Activated CD4-positive, alpha-beta memory T cell treated with anti-CD3 and anti-CD28 coated beads, Interleukin-2, amount 10 ng/mL, durations not matched to agents 7 days and 5 days (primary cell): ENCODE measurements at places on chromosomes 12 and 14.

DNA sequence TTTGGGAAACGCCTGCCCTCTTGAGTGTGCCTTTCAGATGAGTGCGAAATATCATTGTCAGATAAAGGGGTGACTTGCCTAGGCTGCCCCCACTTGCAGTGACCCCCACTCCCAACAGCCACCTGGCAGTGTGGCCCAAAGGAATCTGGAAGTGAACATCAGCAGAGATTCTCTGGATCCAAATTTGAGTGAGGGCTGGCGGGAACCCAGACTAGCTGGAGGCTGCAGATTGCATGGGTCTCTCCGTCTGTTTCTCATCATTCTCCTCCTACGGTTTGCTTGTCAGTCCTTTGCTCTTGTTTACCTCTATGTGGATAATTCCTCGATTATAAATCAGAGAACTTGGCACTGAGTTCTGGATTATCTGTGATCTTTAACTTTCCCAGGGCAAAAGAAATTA is 280.8 kb downstream of the ZFP36L1 start:
- DNase-seq: no peak

DNA sequence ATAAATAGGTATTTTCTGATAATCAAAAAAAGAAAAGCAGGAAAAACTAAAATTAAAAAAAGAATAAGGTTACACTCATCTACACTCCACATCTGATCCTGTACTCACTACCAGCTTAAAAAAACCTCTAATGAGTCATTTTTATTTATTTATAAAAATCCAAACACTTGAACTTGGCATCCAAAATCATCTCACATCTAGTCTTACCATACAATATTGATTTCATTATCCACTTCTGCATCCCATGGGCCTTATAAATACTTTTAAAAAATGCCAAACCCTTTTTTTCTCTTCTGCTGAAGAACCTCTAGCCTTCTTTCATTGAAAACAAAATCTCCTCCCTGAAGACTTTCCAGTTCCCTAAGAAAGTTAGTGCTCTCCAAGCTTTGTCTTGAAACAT is 109.7 kb downstream of the TMTC3 start:
- DNase-seq: no peak

DNA sequence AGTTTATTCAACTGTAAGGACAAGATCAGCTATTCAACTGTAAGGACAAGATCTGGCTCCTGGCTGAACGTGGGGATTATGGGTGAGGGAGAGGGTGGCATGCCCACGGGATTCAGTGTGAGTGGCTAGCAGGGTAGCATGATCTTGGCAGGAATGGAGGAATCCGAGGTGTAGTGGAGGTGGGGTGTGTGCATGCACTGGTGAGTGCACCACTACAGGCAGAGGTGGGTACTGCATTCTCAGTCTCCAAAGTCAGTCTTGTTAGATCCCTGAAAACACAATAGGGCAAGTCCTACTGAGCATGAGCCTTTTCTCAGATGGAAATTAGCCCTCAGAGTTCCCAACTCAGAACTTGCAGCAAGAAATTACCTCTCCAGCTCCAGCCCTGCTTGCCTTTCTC is 32.2 kb upstream of the DCD start:
- peak; percentile 32 for DNase-seq

DNA sequence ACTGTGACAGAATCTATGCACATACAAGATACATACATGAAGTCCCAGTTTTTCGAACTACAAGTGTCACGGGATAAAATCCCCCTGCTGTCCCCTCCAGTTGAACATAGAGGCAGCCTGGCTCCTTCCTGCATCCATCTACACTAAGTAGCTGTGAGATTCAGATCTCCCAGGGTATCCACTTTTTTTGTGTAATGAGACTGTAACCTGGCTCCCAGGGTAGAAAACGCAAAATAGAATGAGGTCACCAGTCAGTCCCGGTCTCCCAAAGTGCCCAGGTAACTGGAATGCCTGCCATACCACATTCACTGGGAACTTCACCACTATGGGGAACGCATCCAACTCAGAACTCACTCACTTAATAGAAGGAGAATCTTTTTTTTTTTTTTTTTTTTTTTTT is 67.8 kb downstream of the TMCC3 start:
- no peak for DNase-seq

- DNase-seq: peak; percentile 43
Observed at GRCh38 chr14:34682787-34683321, 31.5 kb downstream of the CFL2 start.

GRCh38 chr12:121444842-121445202 is 44.9 kb downstream of the RNF34 start:
- no peak for DNase-seq

DNA sequence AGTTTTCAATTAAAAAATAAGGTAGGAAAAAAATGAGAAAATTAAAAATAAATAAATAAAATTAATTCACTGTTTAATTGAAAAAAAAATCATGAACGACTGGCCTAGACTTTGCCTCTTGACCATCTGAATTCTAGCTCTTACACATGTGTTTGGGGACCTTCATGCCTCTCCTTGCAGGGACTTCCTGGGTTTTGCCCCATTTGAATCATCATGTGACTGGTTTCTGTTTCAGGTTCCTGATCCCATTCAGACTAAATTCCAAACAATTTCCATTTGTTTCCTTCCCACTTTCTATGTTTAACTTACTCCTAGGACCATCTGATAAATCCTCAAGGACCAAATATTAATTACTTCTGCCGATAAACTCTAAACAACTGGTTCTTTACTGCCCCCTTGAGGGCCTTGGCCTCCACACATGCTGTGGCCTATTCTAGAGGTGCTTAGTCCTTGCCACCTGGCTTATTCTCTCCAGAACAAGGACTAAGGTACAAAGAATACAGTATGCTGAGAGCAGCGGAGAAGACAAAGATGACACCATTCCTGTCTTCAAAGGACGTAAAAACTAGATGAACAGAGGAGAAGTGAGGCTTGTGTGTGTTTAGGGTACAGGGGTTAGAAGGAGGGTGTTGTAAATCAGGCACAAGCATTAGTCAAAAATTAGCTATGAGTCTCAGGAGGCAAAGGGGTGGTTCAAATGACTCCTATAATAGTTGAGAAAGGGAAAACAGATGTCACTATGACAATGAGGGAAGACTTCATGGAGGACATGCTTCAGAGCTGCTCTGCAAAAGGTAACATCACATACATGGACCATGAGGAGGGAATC is 125.8 kb upstream of the AVPR1A start:
- DNase-seq: no peak

- DNase-seq: no peak
Observed at GRCh38 chr12:108955225-108955835, 65.5 kb downstream of the SVOP start.

DNA sequence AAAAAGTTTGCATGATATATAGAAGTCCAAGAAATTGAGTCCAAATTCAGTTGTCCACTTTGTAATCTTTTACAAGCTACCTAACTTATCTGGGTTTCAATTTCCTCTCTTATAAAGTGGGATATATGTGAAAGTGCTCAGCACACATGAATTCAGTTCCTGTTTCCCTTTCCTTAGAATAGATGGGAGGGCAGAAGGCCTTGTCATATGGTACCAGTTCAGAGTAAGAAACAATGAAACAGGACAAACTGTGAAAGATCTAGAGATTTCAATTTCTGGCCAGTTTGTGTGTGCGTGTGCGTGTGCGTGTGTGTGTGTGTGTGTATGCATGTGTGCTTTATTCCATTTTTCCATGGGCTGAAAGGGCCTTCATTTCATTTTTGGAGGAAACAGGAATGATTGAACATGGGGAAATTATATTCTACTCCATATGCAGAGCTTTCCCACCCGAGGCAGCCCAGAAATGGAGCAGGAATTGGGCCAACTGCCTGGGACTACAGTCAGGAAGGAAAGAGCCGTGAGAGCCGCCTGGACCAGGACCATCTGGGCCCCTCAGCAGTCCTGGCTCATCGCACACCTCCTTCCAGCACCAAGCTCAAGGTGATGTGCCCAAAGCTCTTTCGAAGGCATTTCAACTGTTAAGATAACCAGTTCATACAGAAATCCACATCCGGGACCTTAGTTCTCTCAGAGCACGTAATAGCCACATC is 183.2 kb downstream of the EPS8 start:
- DNase-seq: no peak

- DNase-seq: no peak
Observed at GRCh38 chr12:103780093-103780440, 61.0 kb downstream of the NT5DC3 start.

DNA sequence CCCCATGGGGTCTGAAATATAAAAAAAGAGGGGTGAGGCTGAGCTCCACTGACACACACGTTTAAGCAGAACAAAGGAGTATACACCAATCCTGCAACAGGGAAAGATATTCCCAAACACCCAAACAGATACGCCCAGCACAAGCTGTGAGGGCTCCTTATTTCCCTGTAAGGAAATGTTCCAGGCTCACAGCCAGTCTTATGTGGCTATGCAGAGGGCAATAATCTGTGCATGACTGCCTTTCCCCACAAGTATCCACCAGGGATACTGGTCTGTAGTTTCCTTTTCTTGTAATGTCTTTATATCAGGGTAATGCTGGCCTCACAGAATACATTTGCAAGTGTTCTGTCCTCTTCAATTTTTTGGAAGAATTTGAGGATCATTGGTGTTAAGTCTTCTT is 141.7 kb upstream of the DAAM1 start:
- DNase-seq: no peak

GRCh38 chr14:89571491-89571890 is 154.5 kb upstream of the FOXN3 start:
- DNase-seq: no peak

- DNase-seq: no peak
Observed at GRCh38 chr12:19799216-19799615, 359.9 kb downstream of the AEBP2 start.

DNA sequence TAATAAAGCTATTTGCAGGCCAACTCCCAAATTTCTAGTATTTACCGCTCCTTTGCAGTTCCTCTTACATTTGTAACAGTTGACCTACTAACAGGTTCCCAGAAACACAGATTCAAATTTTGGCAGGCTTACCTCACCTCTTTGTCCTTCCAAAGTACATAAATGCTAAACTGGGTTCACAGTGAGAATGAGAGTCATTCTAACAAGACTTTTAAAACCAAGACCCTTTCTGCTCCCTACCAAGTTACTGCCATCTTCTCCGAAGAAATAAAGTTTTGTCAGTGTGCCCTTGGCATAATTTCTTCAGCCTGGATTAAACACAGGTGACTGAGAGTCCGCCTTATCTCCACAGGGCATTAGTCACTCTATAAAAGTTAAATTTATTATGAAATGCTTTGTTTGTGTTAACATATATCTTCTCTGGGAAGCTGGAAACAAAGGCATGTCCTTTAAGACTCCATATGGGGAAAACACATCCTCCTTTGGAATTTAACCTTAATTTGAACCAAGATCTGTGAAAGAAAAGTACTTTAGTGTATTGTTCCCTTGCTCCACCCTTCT is 28.2 kb downstream of the FOXA1 start:
- DNase-seq: no peak

- DNase-seq: no peak
Observed at GRCh38 chr12:31309279-31309678, 16.7 kb downstream of the SINHCAF start.

GRCh38 chr14:55388160-55388559 is 23.5 kb downstream of the ATG14 start:
- DNase-seq: no peak

DNA sequence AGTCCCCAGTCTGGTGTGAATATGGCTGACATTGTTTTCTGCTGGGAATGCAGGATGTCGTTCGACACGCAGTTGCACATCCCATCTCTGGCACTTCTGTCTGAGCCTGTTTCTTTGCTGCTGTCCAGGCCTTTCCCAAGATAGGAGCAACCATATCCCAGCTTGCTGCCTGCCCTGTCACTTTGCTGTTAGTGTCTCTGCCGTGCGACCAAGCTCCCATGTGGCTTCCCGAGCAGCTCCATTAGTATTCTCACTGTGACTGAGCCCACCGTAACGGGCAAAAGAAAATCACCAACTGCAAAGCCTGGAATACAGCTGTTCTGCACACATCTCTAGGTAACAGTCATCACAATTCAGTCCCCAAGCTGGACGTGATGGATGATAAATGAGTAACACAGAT is 66.0 kb upstream of the CPSF6 start:
- no peak for DNase-seq

- no peak for DNase-seq
Observed at GRCh38 chr14:99674776-99675381, 9.2 kb upstream of the CYP46A1 start.

GRCh38 chr12:122035292-122035691 is 13.6 kb downstream of the BCL7A start:
- DNase-seq: no peak

DNA sequence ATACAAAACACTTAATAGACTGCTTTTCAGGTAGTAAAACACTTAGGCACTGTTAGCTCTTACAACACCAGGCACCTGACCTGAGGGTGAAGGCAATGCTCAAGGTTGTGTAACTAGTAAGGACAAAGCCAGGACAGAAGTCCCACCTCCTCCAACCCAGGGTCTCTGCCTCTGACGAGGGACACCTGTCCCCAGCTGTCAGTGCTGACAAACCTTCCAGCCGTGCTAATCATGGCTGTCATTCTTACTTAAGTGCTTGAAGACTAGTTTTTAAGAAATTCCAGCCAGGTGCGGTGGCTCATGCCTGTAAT is 62.5 kb upstream of the MAX start:
- DNase-seq: no peak

- no peak for DNase-seq
Observed at GRCh38 chr14:54857830-54858269, 44.8 kb downstream of the GCH1 start.

GRCh38 chr12:78167510-78167909 is 336.8 kb downstream of the NAV3 start:
- no peak for DNase-seq

- DNase-seq: peak; percentile 67
Observed at GRCh38 chr14:105857220-105857825, 330.9 kb downstream of the TMEM121 start.
